ENCODE measurements at places on chromosomes 5 and 9.

DNA sequence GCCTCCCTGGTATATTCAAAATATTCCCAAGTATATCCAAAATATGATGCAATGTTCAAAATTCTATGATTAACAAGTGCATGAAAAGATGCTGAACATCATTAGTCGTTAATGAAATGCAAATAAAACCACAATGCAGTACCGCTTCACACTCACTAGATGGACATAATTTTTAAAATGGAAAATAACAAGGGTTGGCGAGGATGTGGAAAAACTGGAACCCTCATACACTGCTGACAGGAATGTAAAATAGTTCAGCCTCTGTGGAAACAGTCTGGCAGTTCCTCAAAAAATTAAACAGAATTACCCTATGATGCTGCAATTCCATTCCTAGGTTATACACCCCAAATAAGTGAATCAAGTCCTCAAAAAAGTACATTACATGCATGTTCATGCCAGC lies 36.1 kb upstream of the MYOT start:
- DNase-seq, result no peak

DNA sequence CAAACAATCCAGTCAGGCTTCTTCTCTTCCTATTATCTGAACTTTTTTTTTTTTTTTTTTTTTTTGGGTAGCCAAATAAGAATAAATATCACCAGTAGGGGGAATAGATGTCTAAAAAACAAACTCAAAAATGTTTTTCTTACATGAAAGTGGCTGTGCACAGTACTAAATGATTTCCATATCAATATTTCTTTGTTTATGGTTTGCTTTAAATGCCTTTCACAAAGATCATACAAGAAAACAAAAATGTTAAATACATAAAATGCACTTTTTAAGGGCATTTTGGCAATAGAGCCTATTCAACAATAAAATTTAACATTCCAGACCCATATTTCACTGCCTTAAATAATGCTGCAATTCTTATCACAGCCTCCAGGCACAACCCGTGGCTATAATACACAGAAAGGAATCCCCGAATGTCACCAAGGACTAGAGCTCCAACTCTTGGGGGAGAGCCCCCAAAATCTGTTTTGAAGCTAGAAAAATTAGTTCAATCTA lies 91.1 kb upstream of the TBCA start:
- no peak for DNase-seq

DNA sequence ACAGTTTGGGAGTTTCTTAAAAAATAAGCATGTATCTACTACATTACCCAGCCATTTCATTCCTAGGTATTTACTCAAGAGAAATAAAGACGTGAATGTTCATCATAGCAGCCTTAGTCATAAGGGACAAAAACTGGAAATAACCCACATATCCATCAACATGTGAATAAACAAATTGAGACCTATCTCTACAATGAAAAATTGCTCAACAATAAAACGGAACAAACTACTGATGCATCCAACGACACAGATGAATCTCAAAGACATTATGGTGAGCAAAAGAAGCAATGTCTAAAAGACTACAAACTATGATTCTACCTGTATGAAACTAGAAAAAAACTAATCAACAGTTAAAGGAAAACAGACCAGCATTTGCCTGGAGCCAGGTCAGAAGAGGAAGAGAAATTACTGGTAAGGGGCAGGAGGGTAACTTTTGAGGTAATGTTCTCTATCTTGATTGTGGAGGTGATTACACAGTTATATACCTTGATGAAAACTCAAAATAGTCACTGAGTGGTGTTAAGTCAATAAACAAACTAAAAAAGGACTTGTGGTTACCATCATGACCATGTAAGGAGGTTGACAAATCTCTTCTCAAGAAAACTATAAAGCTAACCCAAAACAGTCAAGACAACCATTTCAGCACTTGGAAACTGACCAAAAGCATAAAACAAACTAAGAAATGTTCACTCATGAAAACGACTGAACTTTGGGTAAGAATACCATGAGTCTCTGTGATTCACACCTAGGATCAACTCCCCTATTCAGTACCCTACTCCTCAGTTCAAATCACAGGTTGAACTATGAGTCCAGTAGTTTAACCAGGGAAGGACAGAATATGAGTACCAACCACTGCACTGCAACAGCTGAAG lies 10.4 kb downstream of the UIMC1 start:
- DNase-seq, result no peak

GRCh38 chr5:151171529-151171928 lies 13.9 kb upstream of the ANXA6 start:
- DNase-seq, result no peak

- no peak for DNase-seq
Measured at GRCh38 chr9:33434317-33435105, 12.9 kb downstream of the AQP3 start.

Data from stimulated activated CD8-positive, alpha-beta memory T cell treated with anti-CD3 and anti-CD28 coated beads, Interleukin-7, amount 100 ng/mL, for 4 hours (primary cell).